ENCODE measurements at places on chromosomes 4 and X. TPM values are rescaled to one million over a fixed set of nuclear protein-coding genes. Genes with fewer than 3 reads are reported as not detected.

The CSTF2 gene
- total RNA-seq: 14.4 TPM

The GAGE2A gene
- not detected for total RNA-seq

The SH3RF1 gene
- 17.9 TPM for total RNA-seq

The ANOS1 gene
- total RNA-seq: 0.24 TPM

The GAGE12E gene
- not detected for total RNA-seq

The CLGN gene
- 3.0 TPM for total RNA-seq

The NKX6-1 gene
- 0.56 TPM for total RNA-seq

The ATP2B3 gene
- not detected for total RNA-seq

The TDO2 gene
- total RNA-seq: 0.78 TPM

The PNMA6A gene
- 0.80 TPM for total RNA-seq

The SPANXD gene
- not detected for total RNA-seq

The MAOA gene
- total RNA-seq: 12.5 TPM

The TRPC3 gene
- total RNA-seq: 1.6 TPM

The NXF2B gene
- total RNA-seq: not detected
